ENCODE measurements at places on chromosomes 16 and 17. TPM values are rescaled to one million over a fixed set of nuclear protein-coding genes. Genes with fewer than 3 reads are reported as not detected.

DNA sequence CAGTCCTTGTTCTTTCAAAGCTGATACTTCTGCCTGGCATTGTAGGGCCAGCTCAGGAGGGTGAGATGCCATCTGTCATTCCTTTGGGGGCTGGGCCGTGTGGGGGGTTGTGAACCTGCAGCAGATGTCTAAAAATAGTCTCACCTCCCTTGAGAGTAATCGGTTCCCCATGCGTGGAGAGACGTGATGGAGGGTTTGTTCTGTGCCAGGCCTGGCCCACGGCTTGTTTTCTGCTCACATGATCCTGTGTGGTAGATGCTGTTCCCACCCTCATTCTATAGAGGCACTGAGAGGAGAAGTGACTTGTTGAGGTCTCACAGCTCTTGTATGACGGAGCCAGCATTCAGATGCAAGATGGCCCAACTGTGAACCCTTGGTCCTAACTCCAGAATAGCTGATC is 4.6 kb downstream of the IRF8 start:
- no peak for DNase-seq

DNA sequence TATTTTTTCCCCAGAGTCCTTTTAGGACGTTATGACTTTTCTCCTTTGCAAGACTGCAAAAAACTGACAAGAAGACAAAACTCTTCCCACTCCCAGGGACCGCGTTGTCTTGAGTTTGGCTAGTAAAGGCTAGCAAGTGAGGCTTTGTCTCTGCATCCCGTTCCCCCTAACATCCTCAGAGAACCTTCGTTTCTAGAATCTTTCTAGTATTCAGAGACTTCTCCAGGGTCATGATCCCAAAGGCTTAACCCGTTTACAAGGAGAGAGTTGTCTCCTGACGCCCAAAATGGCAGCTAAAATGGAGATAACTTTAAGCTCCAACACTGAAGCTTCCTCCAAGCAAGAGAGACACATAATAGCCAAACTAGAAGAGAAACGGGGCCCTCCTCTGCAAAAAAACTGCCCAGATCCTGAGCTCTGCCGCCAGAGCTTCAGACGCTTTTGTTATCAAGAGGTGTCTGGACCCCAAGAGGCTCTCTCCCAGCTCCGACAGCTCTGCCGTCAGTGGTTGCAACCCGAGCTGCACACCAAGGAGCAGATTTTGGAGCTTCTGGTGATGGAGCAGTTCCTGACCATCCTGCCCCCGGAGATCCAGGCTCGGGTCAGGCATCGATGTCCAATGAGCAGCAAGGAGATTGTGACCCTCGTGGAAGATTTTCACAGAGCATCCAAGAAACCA is 843 bp downstream of the ZNF174 start:
- peak; percentile 61 for DNase-seq

DNA sequence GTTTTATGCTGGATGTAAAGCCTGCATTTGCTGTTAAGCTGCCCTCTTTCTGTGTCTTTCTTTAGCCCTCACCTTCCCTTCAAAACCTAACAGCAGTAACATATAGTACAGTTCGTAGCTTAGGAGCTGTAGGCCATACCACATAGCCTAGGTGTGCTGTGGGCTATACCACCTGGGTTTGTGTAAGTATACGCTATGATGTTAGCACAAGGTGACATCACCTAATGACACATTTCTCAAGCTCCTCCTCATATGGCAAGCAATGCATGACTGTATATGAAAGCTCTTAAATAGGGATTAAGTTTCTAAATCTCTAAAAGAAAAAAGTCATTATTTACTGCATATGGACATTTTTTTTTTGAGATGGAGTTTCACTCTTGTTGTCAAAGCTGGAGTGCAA is 57.8 kb upstream of the TMEM97 start:
- no peak for DNase-seq

- no peak for DNase-seq
Measured at GRCh38 chr17:75634754-75635609, 1.7 kb downstream of the SMIM5 start.

Gene ZNF267
- 77.7 TPM for total RNA-seq

Gene IL17C
- total RNA-seq: not detected
